NAMALWA (cell line): ENCODE measurements at places on chromosomes 16 and 17.

GRCh38 chr17:55421179-55421934 lies at the start of gene MMD:
Gene MMD (minus strand): TSS chr17:55421835. CDS start chr17:55421695, 140 bp downstream.
- DNase-seq, result no peak

GRCh38 chr17:31389657-31390381 lies 1.7 kb upstream of the RAB11FIP4 start:
- DNase-seq, result no peak

- no peak for DNase-seq
These were observed 100.0 kb downstream of the GSG1L start for GRCh38 chr16:27963471-27963965.

DNA sequence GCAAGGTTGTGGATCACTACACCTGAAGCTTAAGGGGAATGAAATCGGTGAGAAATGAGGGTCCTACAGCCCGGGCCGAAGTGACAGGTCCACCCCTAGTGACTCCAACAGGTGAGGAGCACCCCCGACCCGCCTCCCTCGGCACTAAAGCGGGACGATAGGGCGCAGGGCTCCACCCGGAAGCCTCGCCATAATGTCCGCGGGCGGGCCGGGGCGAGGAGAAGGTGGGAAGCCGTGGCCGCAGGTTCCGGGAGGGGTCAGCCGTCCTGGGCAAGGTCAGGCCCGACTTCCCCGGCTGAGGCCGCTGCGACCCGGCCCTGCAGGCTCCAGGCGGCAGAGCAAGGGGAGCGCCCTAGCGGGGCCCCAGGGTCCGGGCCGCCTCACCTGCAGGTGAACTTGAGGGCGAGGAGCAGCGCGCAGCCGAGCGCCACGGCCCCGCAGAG lies 543 bp downstream of the TXNDC11 start:
- peak; percentile 61 for DNase-seq

GRCh38 chr17:63066158-63066813 lies 100.3 kb downstream of the TANC2 start:
- DNase-seq, result no peak

DNA sequence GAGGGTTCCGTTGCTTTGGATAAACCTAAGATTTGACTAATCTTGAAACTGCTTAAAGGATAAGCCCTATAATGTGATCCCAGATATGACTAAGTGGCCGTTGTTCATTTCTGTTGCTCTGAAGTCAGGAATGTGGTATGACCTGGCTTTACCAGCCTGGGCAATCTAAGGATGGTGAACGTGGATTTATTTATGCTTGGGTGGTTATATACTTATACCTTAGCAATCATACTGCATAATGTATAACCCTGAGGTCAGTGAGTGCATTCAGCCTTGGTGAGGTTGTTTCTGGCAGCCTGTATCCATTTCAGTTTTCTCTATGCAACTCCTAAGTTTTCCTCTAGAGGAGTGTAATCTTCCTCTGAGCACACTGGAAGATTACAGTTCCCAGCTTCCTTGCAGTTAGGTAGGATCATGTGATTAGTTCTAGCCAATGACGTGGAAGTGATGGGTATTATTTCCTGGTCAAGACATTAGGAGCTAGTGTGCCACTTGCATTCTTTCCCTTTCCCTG lies 41.9 kb downstream of the FTO start:
- DNase-seq, result peak; percentile 12
